ENCODE measurements at places on chromosomes 2 and 18.

GRCh38 chr2:28702415-28702861 is 49.2 kb upstream of the PPP1CB start:
- no peak for DNase-seq

DNA sequence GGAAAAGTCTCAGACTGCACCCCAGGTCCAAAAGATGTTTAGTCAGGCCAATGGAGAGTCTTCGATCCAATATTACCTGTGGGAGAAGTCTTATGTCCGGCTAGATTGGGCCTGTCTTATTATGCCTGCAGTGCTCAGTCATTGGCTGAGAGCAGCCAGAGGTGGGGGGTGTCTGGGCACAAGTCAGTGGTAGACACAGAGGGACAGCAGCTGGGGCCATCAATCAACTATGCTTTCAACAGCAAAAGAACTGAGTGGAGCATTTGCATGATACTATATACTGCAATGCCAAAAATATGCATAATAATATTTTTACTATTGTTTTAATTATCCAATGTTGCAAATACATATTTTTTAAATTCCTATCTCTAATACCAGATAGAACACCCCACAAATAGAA is 298.6 kb upstream of the CDH20 start:
- DNase-seq, result no peak

DNA sequence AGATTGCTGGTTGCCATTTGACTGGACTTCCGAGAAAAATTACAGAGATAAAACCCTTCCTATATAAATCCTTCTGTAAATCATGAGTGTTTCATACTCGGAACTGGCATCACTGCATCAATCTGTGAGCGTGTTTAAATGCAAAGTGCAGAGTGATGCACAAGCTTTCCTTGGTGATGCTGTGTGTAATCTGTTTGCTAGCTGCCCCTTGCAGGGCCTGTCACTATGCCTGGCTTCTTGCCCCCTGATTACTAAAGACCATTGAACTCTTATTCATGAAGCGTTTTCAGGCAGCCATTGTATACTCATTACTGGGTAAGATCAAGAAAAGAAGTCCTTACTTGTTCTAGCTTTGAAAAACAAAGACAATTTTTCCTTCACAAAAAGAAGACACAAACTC is 266.9 kb upstream of the FANCL start:
- no peak for DNase-seq

DNA sequence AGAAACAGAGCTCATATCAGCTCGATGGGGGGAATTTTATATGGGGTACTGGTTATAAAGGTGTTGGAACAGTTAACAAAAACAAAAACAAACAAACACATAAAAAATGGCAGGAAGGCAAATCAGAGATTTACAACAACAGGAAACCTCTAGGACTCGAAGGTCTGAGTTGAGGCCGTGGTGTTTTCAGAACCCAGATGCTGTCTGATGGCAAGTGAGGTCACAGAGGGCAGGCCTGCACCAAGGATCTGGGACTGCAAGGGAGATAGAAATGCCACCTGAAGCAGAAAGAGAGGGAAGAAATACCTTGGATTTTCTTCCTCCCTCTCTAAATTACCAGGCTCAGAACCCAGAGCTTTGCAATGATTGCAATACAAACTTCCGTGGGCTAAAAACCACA is 429.5 kb downstream of the ZNF521 start:
- no peak for DNase-seq

DNA sequence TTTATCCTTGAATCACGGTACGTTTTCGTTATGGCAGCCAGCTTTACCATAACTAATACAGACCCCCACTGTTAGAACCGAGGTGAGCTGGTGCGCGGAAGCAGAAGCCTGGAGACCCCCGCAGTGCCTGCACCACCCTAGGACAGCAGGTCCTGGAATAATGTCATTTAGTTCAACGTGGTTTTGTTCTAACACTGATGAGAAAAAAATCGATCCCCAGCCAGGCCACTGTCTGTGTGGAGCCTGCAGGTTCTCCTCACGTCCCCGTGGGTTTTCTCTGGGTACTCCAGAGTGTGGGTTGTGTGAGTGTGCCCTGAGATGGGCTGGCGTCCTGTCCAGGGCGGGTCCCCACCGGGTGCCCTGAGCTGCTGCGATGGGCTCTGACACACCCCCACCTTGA is 69.9 kb upstream of the ST3GAL5 start:
- DNase-seq, result no peak

GRCh38 chr18:76610933-76611749 is 116.1 kb upstream of the ZNF516 start:
- DNase-seq, result no peak

DNA sequence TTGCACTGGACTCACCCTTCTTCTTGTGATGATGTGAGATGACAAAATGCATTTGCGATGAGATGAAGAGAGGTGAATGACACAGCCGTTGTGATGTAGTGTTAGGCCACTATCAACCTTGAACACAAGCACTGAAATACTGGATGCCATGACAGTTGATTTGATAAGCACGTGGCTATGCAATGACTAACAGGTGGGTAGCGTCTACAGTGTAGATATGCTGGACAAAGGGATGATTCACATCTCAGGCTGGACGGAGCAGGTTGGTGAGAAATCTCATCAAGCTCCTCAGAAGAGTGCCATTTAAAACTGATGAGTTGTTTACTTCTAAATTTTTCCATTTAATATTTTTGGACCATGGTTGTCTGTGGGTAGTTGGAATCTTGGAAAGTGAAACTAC is 375.8 kb upstream of the LYPD1 start:
- no peak for DNase-seq

DNA sequence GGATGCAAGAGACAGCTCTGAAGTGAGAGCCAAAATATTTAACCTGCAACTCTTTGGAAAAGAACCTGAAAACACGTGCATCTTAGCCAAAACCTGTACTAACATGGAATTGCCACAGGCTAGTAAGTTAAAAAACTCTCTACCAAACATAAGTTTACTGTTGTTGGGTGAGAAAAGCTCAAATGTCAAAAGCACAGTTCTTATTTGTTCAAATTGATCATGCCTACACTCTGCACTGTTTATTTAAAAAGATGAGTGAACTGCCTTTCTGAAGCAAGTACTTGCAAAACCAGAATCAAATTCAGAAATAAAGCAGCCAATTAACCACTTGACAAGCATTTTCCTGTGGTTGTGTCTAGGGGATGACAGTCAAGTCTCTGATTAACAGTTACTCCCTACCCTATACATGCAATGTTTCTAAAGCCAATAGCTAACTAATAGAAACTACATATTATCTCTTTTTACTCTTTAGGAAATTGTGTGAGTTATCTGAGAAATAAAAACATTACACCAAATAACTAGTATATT is 5.6 kb downstream of the IKZF2 start:
- DNase-seq, result no peak

- no peak for DNase-seq
Observed at GRCh38 chr2:108534584-108535356, 500 bp downstream of the LIMS1 start.

DNA sequence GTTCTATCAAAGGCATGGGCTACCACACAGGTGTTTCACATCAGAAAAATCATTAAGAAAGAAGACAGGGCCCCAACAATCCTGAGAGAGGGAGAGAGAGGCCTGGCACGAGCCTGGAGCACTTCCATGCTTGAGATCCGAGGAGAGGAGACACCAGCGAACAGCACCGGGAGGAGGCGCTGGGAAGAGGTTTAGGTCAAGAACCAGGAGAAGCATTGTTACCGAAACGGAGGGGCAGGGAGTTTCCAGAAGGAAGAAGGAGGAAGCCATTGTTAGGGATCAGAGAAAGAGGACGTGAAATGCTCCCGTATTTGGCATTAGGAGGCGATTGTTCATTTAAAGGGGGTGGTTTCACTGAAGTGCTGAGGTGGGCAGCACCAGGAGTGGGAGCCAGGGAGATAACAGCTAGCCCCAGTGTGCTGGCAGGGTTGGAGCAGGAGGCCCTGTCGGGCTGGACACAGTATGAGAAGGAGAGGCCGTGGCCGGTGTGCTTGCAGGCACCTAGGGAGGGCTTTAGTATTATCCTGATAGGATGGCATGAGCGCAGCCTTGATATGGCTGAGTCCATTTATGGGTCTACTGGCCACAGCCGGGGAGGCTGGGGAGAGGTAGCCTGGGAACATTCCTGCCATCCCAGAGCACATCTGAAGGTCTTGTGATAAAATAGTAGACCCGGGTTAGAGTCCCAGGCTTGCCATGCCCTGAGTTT is 244.9 kb downstream of the KLHL29 start:
- DNase-seq, result no peak

DNA sequence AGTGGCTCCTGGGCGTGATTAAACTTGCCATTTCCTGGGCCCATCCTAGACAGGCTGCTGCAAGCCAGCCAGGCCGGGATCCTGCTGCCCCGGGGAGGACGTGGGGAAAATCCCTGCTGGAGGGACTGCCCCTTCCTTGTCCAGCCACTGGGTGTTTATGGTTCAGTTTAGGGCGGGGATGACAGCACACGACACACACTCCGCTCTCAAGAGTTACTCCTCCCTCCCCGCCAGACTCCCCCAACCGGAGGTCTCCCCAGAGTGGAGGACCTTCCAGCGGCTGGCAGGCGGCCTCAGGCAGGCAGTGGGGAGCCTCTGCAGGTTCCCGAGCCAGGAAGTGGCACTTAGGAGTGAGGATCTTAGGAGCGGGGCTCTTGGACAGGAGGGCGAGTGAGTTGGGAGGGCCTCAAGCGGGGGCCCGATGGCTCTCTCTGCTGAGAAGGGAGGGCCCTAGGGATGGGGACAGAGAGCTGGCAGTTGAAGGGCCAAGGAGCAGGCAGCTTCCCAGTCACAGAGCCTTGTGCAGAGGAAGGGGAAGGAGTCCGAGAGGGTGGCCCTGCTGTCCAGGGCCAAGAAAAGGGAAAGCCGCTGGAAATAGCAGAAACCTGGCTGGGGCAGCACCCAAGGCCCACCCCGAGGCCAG is 5.7 kb upstream of the GPR35 start:
- DNase-seq, result no peak

- no peak for DNase-seq
Observed at GRCh38 chr2:100730290-100730868, 89.6 kb upstream of the NPAS2 start.
